ENCODE measurements at places on chromosomes 1 and 21.

- DNase-seq = no peak
These were observed 89.4 kb upstream of the PTBP2 start for GRCh38 chr1:96632045-96632664.

DNA sequence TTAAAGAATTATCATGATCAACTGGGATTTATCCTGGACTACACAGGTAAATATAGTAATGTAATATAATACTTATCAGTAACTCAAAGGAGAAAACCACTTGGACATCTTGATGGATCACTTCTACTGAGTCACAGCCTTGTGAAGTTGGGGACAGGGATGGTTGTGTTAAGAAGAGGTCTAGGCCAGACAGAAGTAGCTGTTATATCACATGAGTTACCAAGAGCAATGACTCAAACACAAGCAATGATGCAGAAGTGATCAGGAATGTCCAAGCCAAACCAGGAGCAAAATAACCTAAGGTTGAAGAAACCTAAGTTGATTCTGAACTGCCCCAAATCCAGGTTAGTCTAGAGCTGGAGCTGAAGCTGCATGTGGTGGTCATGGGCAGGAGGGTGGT lies 424.5 kb upstream of the DAB1 start:
- peak; percentile 88 for DNase-seq

- DNase-seq = no peak
These were observed 24.8 kb upstream of the ALDH4A1 start for GRCh38 chr1:18927082-18927653.

DNA sequence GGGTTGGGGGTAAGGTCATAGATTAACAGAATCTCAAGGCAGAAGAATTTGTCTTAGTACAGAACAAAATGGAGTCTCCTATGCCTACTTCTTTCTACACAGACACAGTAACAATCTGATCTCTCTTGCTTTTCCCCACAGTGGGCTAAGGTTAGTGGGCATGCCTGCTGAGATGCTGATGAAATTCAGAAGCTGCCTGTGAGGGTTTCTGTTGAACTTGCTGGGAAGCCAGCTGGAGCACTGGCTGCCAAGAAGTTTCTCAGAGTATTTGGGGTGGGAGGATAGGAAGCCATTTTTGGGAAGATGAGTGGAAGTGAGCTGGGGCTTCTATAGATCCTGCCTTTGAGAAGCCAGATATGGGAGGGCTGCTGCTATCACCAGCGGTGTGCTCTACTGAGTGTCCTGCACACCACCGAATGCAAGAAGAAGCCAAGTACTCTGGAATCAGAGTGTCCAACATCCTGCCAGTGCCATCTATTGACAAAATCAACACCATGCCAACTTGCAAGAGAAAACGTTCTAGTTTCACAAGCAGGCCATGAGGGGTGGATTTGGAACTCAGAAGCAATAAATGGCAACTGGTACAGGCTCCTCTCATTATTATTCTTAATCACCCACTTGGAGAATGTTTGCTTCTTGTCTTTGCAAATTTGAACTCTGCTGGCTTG lies 102.7 kb downstream of the PTPRU start:
- peak; percentile 4 for DNase-seq

DNA sequence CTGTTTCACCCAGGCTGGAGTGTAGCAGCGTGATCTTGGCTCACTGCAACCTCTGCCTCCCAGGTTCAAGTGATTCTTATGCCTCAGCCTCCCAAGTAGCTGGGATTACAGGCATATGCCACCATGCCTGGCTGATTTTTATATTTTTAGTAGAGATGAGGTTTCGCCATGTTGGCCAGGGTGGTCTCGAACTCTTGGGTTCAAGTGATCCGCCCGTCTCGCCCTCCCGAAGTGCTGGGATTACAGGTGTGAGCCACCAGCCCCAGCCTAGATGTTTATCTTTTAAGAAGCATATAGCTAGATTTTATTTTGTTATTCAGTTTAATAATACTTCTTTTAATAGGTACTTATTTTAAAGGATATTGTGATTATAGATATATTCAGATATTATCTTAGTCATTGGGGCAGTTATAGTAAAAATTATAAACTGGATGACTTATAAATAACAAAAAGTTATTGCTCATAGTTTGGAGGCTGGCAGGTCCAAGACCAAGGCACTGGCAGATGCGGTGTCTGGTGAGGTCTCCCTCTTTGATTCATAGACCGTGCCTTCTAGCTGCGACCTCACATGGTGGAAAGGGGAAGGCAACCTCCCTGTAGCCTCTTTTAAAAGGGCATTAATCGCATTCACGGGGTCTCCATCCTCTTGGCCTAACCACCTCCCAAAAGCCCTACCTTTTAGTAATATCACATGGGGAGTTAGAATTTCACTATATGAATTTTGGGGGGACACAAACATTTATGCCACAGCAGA lies 3.1 kb upstream of the KCNE2 start:
- no peak for DNase-seq

DNA sequence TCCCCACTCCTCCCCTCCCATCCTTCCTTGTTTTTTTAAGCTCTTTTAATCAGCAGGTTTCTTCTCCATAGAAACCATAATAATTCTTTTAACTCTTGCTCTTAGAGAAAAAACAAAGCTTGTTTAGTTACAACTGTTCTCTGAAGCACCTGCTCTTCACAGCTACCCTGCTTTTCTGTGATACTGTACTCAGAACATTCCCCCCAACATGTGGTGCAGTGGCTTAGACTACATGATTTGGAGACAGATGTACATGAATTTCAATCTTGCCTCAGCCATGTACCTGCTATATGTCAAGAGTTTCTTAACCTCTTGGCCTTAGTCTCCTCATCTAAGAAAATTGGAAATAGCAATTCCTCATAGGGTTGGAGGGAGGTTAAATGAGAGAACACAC lies 33.5 kb downstream of the LAMC2 start:
- DNase-seq = no peak

DNA sequence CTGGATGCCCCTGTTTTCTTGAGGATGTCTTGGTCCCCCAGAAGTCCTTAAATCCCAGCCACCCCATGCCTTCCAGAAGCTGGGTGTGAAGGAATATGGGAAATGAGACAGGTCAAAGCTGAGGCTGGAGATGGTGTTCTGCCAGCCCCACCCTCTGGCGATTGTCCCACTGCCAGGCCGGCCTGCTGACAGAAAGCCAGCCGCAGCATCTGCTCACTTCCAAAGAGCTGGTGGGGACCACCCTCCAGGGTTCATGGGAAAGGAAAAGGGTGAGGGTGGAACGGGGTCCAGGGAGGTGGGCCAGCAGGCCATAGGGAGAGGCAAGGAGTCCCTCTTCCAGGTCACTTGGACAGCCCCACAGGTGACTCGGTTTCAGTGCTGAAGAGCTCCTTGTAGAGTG lies 1.9 kb upstream of the LINGO4 start:
- no peak for DNase-seq

DNA sequence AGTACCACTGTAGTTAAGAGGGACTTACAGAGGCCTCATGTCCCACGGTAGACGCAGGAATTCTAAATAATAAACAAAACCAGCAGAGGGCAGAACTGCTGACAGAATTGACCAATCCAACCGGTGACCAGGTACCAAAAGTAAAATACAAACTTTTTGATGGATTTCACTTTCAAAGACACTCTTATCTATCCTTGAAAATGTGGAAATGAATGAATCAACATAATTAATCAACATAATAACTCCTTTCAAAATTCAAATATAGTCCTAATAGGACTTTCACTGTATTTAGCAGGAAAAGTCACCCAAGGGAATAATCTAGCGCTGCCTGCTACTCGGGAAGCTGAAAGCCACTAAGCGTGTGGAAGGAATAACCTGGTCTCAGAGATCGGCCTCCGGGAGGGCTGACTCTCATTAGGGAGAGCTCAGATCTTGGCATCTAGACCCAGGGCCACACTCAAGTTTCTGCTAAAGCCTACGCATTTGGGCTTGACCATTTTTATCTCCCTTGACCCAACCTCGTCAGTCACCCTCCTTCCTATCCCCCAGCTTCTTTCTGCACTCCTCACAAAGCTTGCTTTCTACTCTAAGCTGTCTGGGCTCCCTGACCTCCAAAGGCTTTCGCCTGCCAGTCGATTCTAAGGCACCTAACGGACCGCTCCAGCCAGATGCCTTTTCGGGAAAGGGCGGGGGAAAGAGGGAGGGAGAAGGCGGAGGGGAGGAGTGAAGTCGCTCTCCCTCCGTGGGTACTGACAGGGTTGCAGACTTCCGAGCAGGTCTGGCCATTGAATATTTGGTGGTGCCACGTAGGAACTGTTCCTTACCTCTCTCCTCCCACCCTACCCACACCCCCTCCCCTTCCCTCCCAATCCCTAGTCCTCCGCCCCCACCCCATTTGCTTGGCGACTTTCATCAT lies 1.6 kb downstream of the COL11A1 start:
- peak; percentile 61 for DNase-seq

Measured in renal cortical epithelial cell (primary cell).